ENCODE measurements at places on chromosomes 13 and 19.

GRCh38 chr13:22211876-22212275, 541.0 kb downstream of the FGF9 start:
- no peak for DNase-seq

GRCh38 chr19:10087296-10088061, 1.4 kb downstream of the SHFL start:
- no peak for DNase-seq

DNA sequence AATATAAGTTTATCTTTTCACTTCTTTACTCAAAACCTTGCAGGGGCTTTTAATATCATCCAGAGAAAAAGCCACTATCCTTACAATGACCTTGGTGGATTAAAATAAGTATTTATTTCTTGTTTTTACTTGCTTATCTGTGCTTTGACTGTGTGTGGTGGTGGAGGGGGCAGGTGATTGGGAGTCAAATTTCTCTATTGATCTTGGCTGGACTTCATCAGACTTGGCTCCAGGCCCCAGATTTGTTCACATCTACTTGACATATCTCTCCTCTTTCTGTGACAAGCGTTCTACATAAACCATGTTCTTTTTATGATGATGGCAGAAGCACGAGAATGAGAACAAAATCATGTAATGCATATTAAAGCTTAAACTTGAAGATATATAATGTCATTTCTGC, 670.8 kb downstream of the PCDH17 start:
- no peak for DNase-seq

DNA sequence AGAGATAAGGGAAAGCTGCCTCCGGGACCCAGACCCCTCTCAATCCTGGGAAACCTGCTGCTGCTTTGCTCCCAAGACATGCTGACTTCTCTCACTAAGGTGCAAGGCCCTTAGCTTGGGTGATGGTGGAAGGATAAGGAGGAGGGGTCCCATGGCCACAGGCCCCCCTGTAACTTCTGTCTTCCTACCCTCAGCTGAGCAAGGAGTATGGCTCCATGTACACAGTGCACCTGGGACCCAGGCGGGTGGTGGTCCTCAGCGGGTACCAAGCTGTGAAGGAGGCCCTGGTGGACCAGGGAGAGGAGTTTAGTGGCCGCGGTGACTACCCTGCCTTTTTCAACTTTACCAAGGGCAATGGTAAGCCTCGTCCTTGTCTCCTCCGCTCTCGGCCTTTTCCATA, 2.0 kb downstream of the CYP2F1 start:
- DNase-seq = no peak

Data from CD4-positive, CD25-positive, alpha-beta regulatory T cell (primary cell).